ENCODE measurements at places on chromosomes 7 and 10. TPM values are rescaled to one million over a fixed set of nuclear protein-coding genes. Genes with fewer than 3 reads are reported as not detected.

TMEM140 gene
- 0.59 TPM for total RNA-seq

GATA3 gene
- total RNA-seq: not detected

SH2D4B gene
- total RNA-seq: not detected

C10orf95 gene
- total RNA-seq: 0.15 TPM

AGMO gene
- not detected for total RNA-seq

SNX10 gene
- total RNA-seq: 0.17 TPM

PTN gene
- total RNA-seq: 34.3 TPM

C10orf67 gene
- not detected for total RNA-seq

HOXA1 gene
- total RNA-seq: 0.45 TPM

ZNF804B gene
- not detected for total RNA-seq

BRAT1 gene
- 31.5 TPM for total RNA-seq

ENKUR gene
- not detected for total RNA-seq

ZNF248 gene
- 2.7 TPM for total RNA-seq

RSPH10B gene
- total RNA-seq: not detected

SPDYE2B gene
- total RNA-seq: not detected

ZNF736 gene
- 1.9 TPM for total RNA-seq

FKBP9 gene
- total RNA-seq: 127 TPM

NCF1 gene
- total RNA-seq: not detected

SEC61A2 gene
- 3.0 TPM for total RNA-seq

KIF20B gene
- 21.7 TPM for total RNA-seq

WNT8B gene
- total RNA-seq: not detected

CALML3 gene
- total RNA-seq: not detected

GDF2 gene
- not detected for total RNA-seq

SORBS1 gene
- total RNA-seq: 0.34 TPM

ACADSB gene
- total RNA-seq: 5.7 TPM

FAM221A gene
- total RNA-seq: 1.0 TPM

ATG9B gene
- not detected for total RNA-seq

ABLIM1 gene
- total RNA-seq: 0.59 TPM

CTAGE4 gene
- 0.59 TPM for total RNA-seq

FGFBP3 gene
- 2.2 TPM for total RNA-seq

SFRP4 gene
- not detected for total RNA-seq

PTF1A gene
- not detected for total RNA-seq

KAZALD1 gene
- total RNA-seq: 11.8 TPM

EGR2 gene
- total RNA-seq: not detected

OR2A5 gene
- total RNA-seq: not detected

GSAP gene
- 2.2 TPM for total RNA-seq

AKR1C8 gene
- not detected for total RNA-seq

GPC2 gene
- total RNA-seq: 1.8 TPM

SPDYE2 gene
- not detected for total RNA-seq

ATP5F1C gene
- 287 TPM for total RNA-seq

DIP2C gene
- 9.5 TPM for total RNA-seq

CARD11 gene
- total RNA-seq: 0.84 TPM

CPA2 gene
- total RNA-seq: not detected
